ENCODE measurements at places on chromosomes 6 and 20.

GRCh38 chr6:18985061-18985460, 597.9 kb downstream of the RNF144B start:
- no peak for DNase-seq

- DNase-seq: no peak
These were observed 37.3 kb downstream of the SH3BGRL2 start for GRCh38 chr6:79668381-79668780.

DNA sequence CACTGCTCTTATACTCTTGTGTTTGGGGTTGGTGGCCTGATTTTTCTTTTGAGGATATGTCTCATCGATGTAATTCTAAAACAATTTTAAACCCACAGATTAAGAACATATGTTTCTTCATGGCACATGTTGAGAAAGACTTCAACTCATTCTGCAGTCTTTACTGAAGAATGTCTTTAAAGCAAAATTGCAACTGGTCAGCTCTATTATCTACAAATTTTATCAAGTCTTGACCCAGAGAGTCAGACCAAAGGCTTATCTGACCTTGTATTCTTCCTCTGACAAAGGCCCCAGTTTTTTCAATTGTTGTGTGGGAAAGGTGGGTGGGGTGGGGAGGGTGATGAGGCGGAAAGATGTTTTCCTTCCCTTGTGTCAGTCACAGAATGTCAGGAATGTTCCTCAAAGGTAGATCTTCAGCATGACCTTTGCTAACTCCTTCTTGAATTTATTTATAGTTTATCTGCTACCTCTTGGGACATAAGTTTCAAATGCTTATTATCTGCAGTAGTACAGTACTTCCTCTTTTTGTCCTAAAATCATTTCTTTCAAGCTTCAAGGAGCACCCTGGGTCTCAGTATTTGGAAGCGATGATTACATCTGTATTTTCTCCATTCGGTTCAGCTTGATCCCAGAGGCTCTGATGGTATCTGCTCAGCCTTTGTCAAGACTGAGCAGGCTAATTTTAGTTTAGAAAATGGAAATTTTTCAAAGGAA, 63.2 kb upstream of the TIAM2 start:
- no peak for DNase-seq

DNA sequence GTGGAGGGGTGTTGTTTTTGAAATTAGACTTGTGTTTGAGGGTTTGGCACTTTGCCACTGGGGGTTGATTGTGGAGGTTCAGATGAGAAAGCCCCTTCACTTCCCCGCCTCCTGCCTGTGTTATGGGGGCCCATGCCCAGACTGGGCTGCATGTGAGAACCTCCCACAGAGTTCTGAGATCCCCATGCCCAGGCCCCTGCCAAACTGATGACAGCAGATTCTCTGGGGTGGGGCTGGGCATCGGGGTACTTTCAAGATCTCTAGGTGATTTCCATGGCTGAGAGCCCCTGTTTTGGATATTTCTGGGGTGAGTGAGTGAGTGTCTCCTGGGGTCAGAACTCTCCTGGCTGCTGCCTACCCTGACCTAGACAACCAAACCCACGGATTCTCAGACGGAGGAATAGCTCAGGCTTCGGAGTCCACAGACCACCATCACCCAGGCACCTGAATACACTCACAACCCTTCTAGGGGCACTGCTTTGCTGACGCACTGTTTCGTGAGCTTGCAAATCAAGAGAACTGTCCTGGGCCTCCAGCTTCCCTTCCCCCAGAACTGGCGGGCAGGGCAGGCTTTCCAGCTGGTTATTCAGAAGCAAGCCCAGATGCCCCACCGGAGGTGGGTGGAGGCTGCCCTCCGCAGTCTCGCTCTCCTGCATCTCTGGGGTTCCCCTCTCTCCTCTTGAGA, 6.3 kb downstream of the BCAS1 start:
- DNase-seq: no peak

DNA sequence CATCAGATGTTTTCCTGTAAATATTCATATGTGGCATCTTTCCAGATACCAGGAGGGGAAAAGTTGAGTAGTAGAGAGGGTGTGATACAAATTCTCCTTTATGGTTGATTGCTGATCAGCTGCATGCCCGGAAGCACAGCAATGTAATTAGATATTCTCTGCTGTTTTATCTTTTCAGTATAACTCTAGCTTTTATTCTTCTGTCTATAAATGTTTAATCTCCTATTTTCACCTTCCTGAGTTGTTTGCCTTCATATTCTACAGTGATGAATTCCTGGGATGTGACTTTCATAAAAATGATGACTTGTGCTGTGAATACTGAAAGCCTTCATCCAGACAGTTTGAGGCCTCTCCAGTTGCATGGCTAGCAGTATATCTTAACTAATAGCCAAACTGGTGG, 53.7 kb downstream of the SH3BGRL2 start:
- DNase-seq: no peak

GRCh38 chr6:86937219-86938079, at the start of gene HTR1E:
TSS of gene HTR1E (plus strand) at chr6:86937528. CDS start at chr6:87015335, 77,807 bp downstream.
- peak; percentile 28 for DNase-seq

GRCh38 chr6:43516367-43516696, 394 bp downstream of the YIPF3 start:
- no peak for DNase-seq

DNA sequence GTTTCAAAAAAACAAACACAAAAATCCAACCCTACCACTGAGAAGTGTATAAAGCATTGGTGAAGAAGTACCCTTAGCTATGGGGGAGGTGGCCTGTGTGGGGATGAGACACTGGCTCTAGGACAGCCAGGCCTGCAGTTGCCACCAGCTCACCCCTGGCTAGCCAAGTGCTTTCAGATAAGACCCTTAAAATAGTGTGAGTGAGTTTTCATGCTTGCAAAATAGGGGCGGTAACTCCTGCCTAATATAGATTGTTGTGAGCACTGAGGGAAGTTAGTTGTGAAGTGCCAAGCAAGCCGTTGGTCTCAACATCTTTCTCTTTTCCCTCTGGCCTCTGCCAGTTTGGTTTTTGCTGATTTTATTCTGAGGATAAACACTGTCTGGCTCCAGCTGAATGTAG, 11.3 kb downstream of the PPP1R3G start:
- no peak for DNase-seq

DNA sequence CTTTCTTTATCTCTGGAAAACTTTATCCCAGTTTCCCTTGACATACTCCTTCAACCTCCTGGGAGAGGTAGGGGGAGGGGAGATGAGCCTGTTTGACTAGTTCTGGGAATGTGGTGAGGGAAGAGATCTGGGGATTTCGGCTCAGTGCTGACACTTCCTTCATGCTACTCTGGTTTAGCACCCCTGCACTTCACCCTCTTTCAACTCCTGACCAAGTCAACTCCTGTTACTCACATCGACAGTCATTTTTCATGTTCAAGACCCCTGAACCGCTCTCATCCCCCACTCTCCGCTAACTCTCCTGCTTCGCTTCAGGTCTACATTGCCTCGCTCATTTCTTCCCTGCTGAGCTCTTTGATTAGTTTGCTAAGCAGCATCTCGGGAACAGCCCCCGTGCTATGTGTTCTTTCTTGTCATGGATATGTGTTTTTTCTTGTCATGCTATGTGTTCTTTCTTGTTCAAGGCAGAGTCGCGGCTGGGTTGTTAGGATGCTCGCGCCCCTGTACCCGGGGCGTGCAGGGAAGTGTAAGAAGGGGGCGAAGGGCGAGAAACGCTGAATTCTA, 16.6 kb upstream of the TRIM27 start:
- DNase-seq: peak; percentile 63

- peak; percentile 19 for DNase-seq
These were observed 21.2 kb upstream of the ASXL1 start for GRCh38 chr20:32336918-32337347.

DNA sequence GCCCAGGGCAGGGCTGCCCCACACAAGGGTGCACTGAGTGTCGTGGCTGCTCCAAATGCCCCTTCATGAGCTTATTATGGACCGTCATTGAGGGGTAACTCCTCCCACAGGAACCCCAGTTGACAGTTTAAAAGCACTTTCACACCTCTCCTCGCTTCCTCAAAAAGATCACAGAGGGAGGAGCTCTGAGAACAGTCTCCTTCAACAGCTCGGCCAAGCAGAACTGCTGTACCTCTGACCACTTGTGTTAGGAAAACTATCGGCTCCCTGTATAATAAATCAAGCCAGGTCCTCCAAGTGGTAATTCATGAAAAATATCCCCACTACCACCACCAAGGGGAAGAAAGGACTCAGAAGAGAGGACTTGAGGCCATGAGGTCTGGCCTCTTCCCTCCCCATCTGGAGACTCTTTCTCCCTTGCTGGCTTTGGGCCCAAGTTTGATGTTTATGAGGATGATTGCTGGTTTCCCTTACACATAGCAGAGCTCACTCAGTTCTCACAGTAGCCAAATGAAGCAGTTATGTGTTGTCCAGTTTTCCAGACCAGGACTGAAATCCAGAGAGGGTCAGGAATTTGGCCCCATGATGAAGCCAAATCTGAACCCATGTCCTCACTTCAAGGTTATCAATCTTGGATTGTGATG, 8.7 kb downstream of the SNX21 start:
- no peak for DNase-seq

DNA sequence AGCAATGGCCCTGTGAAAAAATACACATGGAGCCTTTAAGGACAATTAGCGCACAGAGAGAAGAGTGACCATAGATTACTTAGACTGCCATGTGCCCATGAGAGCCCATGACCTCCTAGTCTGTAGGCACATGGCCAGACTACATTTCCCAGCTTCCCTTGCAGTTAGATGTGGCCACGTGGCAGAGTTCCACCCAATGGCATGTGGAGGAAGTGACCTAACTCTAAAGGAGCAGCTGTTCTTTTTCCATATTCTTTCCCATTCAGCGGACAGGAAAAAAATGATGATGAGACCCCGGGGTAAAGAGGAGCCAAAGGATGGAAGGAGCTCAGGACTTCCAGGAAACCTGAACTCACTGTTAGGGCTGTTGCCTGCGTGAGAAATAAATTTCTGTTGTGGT, 116.6 kb downstream of the CBLN4 start:
- DNase-seq: peak; percentile 61

- no peak for DNase-seq
These were observed 1.5 kb upstream of the RREB1 start for GRCh38 chr6:7106215-7106751.

GRCh38 chr6:98845211-98846020, 11.0 kb downstream of the POU3F2 start:
- DNase-seq: peak; percentile 85

DNA sequence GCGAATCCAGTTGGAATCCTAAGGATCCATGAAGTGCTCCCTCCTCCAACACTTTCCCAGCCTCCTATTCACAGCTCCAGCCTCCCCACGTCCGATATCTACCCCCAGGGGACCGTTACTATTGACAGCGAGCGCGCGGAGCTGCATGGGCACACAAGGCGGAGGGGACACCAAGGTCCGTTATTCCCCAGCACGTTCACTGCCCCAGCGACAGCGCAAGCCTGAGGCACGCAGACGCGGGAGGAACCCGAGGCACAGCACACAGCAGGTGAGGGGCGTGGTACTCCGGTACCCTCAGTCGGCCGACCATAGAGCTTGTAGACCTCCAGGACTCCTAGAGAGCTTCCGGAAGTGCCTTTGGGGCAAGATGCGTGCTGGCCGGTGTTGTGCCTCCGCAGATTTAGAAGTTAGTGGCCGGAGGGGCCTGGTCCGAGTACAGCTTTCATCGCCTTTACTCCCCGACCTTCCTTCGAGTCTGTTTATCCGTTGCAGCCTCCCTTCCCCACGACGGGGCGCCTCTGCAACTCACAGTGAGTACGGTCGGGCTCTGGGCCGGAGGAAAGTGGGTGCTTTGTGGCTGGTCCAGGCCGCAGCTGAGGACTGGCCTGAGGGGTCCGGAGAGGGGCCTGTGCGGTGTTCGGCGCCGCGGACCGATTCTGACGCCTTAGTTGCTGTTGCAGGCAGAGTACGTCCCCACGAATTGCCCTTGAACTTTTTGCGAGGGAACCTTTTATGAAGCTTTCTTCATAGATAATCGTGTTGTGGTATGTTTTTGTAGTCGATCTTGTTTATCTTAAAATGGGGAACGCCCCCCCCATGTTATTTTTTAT, at the start of gene ZKSCAN8:
Gene ZKSCAN8 (plus strand): TSS at position 384 of the 830 bp plus-strand sequence. CDS start 6,525 bp downstream, outside the sequence.
- DNase-seq: peak; percentile 85

GRCh38 chr6:165245287-165245686, 64.1 kb downstream of the C6orf118 start:
- DNase-seq: peak; percentile 27

- no peak for DNase-seq
These were observed 207.0 kb downstream of the TBXT start for GRCh38 chr6:165960695-165961094.

DNA sequence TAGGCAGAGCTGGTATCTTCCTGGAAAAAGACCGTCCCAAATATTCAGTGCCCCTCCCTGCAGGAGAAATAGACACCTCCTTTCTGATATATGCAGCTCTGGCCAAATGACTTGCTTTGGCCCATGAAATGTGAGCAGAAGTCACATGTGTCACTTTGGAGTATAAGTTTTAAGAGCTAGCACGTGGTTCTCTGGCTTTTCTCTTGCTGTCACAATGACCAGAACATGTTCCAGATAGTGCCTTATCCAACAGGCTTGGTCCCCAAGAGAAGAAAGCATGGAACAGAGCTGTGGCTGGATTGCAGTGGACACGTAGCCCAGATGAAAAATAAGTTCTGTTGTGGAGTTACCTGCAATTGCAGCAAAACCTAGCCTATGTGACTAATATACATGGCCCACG, 40.4 kb downstream of the UNC5CL start:
- DNase-seq: no peak

GRCh38 chr6:10522929-10523573, 1.9 kb downstream of the GCNT2 start:
- no peak for DNase-seq

DNA sequence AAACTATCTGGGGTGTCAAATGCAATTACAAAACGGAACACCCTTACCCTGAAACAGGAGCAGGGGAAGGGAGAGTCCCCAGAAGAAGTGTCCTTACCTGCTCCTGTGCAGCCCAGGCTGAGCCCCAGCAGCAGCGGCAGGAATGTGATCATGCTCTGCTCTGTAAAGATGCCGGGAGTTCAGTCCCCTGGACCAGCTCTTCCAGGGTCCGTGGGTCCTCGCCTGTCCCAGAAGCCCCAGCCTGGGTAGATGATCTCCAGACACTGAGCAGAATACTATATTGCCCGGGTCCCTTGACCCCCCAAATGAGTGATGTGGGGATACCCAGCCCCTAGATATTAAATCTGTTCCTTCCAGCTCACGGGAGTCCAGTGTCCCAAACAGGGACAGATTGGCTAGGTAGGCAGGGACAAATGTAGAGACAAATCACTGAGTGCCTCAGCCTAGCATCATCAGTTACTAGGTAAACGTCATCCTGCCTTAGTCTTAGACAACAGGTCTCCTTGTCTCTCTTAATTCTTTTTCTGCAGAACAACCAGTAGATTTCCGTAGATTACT, at the start of gene HLA-DMB:
Gene HLA-DMB (minus strand): TSS at position 373 of the 558 bp plus-strand sequence. CDS start 221 bp downstream, at position 152.
- DNase-seq: peak; percentile 64

DNA sequence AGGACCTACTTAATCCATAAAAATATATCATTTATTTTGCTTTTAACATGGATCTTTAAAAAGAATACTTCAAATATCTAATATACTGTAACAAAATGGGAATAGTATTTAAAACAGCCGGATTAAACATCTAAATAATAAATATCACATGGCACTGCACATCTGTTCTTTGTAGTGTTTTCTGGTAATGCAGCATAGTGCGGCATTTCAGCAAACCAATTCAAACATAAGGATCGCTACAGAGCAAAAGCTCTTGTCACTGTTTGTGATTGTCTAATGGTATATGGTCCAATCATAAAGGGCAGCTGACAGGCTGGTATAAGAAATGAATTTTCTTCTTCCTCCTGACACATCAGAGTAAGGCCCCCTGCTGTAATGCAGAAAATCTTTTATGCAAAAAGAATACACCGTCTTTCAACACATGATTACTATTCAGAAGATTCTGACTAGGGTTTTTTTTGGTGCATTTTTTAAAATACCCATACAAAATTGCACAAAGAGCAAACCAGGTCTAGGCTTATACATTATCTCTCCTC, 40.0 kb upstream of the POU3F2 start:
- DNase-seq: no peak

- DNase-seq: peak; percentile 7
These were observed 878.6 kb upstream of the CITED2 start for GRCh38 chr6:140253096-140253495.
